ENCODE measurements at places on chromosomes 7 and 10. TPM values are rescaled to one million over a fixed set of nuclear protein-coding genes. Genes with fewer than 3 reads are reported as not detected.

Gene NKX2-3
- total RNA-seq, result not detected

Gene LBX1
- total RNA-seq, result not detected

Gene EPHB6
- 0.20 TPM for total RNA-seq

Gene DTX2
- 32.7 TPM for total RNA-seq

Gene TCAF2
- total RNA-seq, result 1.8 TPM

Gene AKR1C8
- total RNA-seq, result 0.07 TPM

Gene STAG3
- 0.27 TPM for total RNA-seq

Gene MNX1
- total RNA-seq, result 4.2 TPM
